ENCODE measurements at places on chromosomes 11 and 22. TPM values are rescaled to one million over a fixed set of nuclear protein-coding genes. Genes with fewer than 3 reads are reported as not detected.

- H3K27me3 ChIP-seq, result no peaks in the 10 kb centered on the region
- H3K4me1 ChIP-seq, result no peaks in the 10 kb centered on the region
- no peaks in the 10 kb centered on the region for H3K36me3 ChIP-seq
- DNase-seq, result no peak
- no peak overlapping the region for H3K4me3 ChIP-seq
Observed at GRCh38 chr11:69353696-69354544, 60.0 kb downstream of the MYEOV start.

DNA sequence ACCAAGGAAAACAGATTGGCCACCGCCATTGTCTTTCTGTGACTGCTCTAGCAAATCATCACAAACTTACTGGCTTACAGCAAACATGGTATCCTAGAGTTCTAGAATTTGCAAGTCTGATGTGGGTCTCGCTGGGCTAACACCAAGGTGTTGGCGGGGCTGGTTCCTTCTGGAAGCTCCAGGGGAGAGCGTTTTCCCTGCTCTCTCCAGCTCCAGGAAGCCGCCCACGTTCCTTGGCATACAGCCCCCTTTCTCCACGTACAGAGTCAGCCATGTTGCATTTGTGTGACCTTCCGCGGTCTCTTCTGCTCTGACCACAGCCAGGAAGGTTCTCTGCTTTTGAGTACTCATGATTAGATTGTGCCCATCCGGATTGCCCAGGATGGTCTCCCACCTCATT is 27.5 kb downstream of the TBC1D22A start:
- H3K36me3 ChIP-seq, result peaks cover 40% of the 10 kb centered on the region
- DNase-seq, result no peak
- no peaks in the 10 kb centered on the region for H3K27me3 ChIP-seq
- peak overlapping the region; percentile 75 for H3K27ac ChIP-seq
- no peak overlapping the region for H3K4me3 ChIP-seq

PHOX2A gene
- polyA plus RNA-seq, result not detected

NOX4 gene
- polyA plus RNA-seq, result not detected

CHRM1 gene
- not detected for polyA plus RNA-seq

Measured in B cell (primary cell).